Kidney capillary endothelial cell (primary cell): ENCODE measurements at places on chromosomes 1 and 21.

DNA sequence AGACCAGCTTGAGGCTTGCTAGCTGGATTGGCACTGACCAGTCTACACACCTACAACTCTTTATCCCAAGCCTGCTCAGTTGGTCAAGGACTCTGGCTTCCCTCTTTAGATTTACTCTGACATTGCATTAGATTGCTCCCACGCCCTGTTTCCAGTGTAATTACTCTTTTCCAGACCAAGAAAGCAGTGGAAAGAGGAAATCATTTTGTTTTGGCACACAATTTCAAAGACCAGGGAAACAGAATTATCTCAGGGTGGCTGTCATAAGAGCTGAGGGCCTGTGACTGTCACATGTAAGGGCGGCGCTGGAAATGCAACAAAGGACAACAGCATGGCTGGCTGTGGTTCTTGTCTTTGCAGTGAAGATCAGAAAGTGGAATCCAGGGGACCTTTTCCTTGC, 302.7 kb downstream of the HHAT start:
- no peak for DNase-seq

- no peak for DNase-seq
Observed at GRCh38 chr1:59081181-59081580, 215.7 kb upstream of the FGGY start.

DNA sequence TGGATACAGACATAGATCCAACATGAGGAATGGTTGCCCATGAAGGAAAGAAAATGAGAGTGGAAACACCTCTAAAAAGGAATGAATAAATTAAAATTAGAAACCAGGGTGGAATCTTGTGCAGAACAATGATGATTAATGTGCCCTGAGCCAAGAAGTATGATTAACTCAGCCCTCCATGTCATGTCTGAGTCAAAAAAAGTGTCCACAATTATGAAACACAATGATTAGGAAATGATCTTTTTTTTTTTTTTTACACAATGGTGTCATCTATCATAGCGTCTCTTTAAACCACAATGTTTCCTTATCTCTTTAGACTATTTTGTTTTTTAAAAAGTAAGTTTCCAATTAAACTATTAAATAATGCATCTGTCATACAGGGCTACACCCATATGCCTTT, 78.9 kb upstream of the RAB4A start:
- no peak for DNase-seq

GRCh38 chr1:186112280-186112679, 262.8 kb downstream of the TPR start:
- DNase-seq = no peak

DNA sequence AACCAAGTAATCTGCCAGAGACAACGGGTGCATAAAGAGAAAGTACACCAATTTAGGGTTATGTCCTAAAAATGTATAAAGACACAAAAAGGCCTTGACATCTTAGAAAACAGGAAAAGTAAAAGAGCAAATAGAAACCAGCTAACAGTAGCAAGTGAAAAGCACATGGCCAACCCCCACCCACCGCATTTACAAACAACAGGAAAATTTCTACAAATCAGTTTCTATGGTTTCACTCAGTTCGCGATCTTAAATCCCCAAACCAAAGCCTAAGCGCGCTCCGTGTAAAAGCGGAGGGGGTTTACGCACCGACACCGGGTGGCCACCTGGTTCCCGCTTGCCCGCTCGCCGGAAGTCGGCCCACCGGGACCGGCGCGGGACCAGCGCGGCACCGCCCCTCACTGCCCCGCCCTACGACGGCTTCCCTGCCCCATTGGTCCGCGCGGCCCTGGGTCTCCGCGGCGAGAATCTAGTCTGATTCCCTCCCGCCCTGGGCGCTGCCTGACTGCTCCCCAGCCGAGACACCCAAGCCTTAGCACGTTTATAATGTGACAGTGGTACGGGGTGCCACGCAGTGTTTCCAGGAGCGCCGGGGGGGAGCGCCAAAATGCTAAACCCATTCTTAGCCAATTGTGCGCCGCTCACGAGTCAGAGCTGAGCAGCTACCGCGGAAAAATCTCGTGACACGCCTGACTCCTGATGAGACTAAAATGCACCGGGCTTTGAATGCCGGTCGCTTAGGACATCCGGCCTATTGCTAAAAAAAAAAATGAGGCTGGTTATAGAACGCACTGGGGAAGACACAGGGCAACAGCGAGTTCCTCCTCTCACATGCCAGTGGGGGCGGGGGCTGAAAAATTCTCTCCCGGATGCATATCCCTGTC, at the start of gene GART:
Gene GART (minus strand): TSS at position 362 of the 884 bp plus-strand sequence. CDS start 2,802 bp downstream, outside the sequence.
- DNase-seq = peak; percentile 60

- DNase-seq = no peak
Observed at GRCh38 chr1:168000656-168001055, 63.8 kb upstream of the MPC2 start.

- DNase-seq = no peak
Observed at GRCh38 chr1:100364697-100365096, 12.4 kb downstream of the CDC14A start.

DNA sequence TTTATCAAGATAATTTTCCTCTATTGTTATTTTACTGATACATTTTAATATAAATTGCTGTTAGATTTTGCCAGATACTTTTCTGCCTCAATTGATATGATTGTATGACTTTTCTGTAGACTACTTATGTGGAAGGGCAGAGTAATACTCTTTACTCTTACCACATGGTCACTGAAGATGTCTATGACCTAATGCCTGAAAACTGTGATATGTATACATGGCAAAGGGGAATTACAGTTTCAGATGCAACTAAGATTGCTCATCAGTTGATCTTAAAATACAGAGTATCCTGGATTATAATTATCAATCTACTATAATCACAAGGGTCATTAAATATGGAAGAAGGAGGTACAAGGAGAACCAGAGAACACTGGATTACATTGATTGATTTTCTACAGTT, 1528.0 kb downstream of the BRINP3 start:
- DNase-seq = no peak
